ENCODE measurements at places on chromosomes 6 and 20.
A peak's percentile ranks its signal among the peaks of the same experiment; 100 is the strongest.

DNA sequence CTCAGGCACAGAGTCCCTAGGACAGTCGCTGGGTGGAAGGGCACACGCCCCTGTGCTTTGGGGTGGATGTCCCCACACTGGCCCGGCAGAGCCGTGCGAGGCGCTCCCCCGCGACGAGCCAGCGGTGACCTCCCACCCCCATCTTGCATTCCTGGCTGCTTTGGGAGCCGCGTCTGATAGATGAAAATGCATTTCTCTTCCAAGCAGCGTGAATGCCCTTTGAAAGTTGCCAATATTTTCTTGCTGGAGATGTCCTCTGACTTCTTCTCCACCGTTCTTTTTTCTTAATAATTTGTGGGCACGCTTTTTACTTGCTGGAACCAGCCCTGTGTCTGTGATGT is 29.9 kb downstream of the COL20A1 start:
- no peak for DNase-seq

DNA sequence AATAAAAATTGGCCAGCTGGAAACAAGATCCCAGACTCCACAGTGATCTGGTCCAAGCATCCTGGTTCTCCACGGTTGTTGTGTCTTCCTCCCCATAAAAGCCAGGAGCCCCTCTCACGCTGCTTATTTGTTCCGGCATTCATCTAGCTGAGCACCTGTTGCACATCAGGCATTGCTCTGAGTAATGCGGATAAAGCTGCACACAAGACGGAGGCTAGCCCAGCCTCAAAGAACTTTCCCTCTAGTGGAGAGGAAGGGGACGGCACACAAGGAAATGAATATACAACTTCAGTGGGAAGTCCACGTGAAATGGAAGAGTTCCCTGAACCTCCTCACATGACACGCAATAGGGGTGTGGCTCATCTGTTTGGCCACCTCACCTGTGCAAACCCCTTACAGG is 30.3 kb upstream of the NXT1 start:
- no peak for DNase-seq

DNA sequence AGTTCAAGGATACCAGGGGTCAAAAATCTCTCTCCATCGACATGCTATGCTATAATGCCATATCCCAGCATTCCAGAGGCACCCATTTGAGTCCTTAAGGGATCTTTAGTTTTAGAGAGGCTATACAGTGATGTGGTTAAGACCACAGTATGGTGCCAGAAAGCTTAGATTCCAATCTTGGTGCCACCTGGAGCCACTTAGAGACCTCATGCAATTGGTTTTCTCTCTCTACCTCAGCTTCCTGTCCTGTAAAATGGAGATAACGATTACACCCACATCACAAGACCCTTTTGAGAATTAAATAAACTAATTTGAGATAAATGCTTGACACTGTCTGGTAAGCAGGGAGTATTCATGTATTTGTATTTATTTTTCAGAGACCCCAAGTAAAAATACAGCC is 39.0 kb downstream of the PLAGL1 start:
- DNase-seq, result no peak

DNA sequence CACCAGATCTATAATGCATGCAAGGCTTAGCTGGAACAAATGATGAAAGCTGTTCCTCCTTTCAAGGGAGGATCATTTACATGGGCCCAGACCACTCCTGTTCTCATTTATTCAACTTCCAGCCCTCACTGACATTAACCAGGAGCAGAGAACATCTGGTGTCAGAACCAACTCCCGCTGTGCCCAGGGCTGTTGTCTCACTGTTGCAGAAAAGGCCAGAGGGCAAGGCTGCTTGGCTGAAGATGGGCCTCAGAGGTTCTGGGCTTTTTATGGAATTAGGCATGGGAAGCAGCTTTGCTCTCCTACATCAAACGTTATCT is 164.2 kb downstream of the GMPR start:
- DNase-seq, result no peak

- no peak for DNase-seq
Observed at GRCh38 chr6:79152269-79152737, 74.2 kb upstream of the PHIP start.

DNA sequence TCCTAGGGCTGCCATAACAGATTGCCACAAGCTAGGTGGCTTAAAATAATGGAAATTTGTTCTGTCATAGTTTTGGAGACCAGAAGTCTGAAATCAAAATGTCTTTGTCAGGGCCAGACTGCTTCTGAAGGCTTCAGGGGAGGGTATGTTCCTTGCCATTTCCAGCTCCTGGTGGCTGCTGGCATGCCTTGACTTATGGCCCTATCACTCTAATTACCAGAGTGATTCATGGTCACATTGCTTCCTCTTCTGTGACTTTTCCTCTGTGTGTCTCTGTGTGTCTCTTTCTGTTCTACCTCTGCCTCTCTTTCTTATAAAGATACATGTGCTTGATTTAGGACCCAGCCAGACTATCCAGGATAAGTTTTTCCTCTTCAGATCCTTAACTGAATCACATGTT is 635.2 kb upstream of the IMPG1 start:
- no peak for DNase-seq

GRCh38 chr6:16760516-16761470 is at the start of gene ATXN1:
TSS of gene ATXN1 (minus strand) at chr6:16761460.
- DNase-seq, result peak; percentile 51

GRCh38 chr6:98292810-98293209 is 541.6 kb upstream of the POU3F2 start:
- no peak for DNase-seq

- no peak for DNase-seq
Observed at GRCh38 chr6:151300267-151300991, 60.7 kb downstream of the AKAP12 start.

- DNase-seq, result peak; percentile 96
Observed at GRCh38 chr6:165231581-165232561, 77.5 kb downstream of the C6orf118 start.

DNA sequence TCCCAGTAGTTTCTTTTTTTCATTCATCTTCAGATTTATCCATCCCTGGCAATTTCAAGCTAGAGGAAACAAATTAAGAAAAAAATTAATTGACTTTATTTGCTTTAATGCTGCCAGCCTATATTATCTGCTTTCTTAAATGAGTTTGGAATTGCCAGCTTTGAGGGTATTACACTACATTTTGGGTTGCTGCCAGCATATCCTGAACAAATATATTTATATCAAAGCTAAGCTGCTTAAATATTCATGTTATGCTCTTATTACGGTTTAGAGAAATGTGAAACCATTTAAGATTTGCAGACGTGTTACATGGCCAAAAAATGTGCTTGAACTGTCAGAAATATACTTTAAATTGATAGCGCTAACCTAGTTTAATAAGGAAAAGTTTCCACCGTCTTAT is 59.7 kb downstream of the GRIK2 start:
- DNase-seq, result no peak

DNA sequence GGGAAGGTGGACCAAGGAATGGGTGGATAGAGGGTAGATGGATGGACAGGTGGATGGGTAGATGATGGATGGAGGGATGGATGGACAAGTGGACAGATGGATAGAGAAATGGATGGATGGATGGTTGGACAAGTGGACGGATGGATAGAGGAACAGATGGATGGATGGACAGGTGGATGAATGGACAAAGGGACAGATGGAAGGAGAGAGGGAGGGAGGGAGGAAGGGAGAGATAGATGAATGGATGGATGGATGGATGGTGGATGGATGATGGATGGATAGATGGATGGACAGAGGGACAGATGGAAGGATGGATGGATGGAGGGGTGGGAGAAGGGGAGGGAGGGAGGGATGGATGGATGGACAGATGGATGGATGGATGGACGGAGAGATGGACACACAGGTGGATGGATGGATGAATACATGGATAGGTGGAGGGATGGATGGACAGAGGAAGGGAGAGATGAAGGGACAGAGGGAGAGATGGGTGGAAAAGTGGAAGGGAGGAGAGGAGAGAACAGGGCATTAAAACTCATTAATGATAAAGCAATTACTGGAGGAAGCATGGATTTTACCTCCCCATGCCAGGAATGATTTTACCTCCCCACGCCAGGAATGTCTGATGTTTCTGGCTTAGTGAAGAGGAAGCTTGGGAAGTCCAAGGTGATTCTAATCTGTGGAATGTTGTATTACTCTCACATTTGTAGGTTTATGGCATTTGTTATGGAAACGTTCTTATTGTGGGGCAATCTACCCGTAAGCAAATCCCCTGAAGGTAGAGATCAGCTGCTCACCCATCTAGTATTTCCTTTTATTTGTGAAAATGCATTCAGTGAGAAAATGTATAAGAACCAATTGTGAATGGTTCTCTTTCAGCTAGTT is 383.3 kb downstream of the TAF4 start:
- no peak for DNase-seq

GRCh38 chr20:12053353-12053752 is 135.7 kb downstream of the BTBD3 start:
- no peak for DNase-seq

GRCh38 chr20:54203281-54203680 is 4.6 kb upstream of the PFDN4 start:
- DNase-seq, result no peak

GRCh38 chr6:145204301-145204700 is 531.0 kb downstream of the EPM2A start:
- DNase-seq, result no peak

DNA sequence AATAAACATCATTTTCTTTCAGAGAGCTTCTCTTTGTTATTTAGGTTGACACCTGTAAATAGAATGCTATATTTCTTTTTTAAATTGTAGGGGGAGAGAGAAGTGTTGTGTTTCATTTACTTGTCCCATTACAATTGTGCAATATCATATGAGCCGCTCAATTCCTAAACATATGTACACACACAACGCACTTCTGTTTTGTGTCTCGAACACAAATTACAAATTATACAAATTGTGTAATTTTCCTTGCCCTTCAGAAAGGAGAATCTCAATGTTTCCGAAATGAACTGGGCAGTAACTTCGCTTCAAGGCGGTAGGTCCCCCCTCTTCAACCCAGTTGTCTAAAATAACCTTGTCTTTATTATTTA is 2.6 kb upstream of the ABT1 start:
- DNase-seq, result no peak

DNA sequence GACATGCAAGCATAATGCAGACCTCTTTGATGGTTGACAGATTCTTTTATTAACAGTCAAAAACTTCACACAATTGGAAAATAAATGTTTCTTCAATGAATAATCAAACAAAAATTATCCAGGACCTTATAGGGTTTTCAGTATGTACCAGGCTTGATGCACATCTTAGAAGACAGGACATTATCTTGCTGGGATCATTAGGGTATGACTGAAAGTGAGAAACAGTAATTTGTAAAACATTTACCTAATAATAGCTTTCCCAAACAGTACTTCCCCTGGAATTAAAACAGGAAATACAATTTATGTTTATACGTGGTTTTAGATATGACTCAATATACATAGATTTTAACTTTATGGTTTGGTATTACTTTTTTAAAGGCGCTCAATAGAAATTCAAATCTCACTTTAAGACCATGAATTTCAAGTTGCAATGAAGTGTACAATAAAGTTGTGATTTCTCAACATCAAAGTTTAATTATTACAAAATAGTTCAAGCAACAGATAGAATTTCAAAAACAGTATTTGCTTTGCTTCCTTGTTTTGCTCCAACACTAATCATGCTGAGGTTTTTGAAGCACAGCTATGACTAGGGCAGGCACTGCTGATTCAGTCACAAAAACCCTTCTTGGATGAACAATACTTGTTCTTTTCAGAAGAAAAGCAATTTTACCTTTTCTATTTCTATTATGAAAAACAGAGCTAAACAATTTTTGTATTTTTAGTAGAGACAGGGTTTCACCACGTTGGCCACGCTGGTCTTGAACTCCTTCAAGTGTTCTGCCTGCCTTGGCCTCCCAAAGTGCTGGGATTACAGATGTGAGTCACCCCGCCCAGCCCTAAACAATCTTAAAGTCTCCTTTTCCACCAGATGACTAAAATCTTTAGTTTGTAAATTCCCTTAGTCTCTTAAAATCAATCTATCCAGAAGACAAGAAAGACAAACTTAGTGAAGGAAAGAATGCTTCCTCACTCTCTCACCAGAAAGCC is 13.7 kb downstream of the SOD2 start:
- DNase-seq, result no peak

DNA sequence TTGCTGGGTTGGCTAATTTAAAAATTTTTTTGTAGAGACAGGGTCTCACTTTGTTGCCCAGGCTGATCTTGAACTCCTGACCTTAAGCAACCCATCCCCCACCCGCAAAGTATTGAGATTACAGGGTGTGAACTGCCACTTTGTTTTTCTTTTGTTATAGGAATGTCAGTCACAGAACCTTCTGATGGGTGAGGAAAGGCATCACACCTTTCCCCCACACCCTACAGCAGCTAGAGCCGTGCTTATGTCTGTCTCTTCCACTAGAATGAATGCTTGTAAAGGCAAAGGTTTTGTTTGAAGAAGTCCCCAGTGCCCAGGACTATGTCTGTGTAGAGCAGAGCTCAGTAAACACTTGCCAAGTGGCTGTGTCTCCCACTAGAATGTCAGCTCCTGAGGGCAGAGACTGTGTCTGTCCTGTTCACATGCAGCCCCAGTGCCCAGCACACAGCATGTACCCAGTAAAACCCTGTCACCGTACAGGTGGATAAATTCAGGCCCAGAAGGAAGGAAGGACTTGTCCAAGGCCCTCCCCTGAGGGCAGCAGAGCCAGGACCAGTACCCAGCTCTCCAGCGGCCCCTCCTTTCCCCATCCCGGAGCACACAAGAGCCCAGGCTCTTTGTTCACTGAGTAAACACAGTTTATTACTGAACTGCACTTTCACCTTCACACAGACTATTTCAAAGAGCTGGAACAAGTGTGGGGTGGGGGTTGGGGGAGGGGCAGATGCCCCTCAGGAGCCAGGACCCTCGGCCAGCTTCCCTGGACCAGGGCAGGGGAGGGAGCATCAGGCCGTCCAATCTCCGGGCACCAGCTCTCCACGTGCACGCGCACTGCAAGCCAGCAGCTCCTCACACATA is 26.4 kb downstream of the COX4I2 start:
- DNase-seq, result no peak

- no peak for DNase-seq
Observed at GRCh38 chr6:25835442-25836283, 3.8 kb upstream of the SLC17A1 start.

DNA sequence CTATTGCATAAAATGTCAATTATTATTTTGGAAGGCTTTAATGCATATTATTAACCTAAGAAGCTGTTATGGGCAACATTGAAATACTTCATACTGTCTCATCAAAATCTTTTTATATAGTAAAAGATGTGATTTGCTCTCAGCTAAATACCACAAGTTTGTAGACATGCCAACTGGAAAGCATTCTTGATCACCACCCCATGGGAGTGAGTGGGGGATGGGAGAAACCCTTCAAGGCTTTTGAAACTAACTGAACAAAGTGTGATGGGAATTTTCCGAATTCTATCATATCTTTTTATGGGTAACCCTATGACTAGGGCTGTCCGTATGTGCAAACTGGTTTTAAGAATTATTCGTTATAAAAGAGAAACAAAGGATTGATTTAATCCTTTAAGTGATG is 377.3 kb upstream of the JAG1 start:
- no peak for DNase-seq

GRCh38 chr20:51540580-51540979 is 1.9 kb downstream of the NFATC2 start:
- no peak for DNase-seq

DNA sequence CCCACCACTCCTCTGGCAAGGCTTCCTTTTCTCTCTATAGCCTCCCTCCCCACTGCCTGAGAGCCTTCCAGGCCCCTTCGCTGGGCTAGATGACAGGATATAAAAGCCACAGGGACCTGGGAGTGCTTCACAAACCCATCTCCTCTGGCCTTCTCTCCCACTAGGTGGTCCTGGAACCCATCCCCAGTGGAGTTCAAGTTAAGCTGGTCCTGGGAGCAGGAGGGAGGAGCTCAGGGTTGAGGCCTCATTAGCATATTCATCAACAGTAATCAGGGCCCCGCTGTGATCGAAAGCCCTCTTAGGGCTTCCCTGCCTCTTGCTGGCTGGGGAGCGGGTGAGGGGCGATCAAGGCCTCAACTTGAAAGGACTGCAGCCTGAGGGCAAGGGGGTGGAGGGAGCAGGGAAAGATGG is 9.1 kb downstream of the EBF4 start:
- DNase-seq, result peak; percentile 4

Data from spinal cord (tissue), 10 donors.